ENCODE measurements at places on chromosomes 2 and 18.

- DNase-seq, result no peak
These were observed 55.3 kb downstream of the KCTD1 start for GRCh38 chr18:26493021-26493420.

GRCh38 chr2:124353656-124354055, 328.6 kb downstream of the CNTNAP5 start:
- no peak for DNase-seq

- DNase-seq, result no peak
These were observed 104.3 kb downstream of the KYNU start for GRCh38 chr2:142981756-142982155.

DNA sequence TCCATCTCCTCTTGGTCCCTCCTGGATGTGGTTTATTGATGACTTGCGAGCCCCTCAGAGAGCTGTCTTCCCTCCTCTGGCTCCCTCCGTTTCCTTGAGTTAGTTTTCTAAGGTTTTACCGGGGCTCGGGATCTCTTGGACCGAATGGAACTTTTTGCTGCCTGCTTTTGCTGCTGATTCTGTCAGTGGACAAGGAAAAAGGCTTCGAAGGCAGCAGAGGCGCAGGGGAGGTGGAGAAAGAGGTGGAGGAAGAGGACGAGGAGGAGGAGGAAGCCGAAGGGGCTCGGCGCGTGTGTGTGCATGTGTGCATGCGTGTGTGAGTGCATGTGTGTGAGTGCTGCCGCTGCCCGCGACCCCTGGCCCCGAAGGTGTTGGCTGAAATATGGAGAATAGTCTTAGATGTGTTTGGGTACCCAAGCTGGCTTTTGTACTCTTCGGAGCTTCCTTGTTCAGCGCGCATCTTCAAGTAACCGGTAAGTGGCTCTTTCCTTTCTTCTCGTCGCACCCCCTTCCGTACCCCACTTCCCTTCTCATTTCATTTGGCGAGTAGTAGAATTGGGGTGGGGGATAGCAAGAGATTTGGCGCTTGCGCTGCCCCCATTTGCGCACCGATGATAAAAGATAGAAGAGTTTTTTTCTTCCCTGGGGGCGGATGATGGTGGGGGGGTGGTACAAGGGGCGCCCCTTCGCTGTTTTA, 557 bp downstream of the DCC start:
- no peak for DNase-seq

- DNase-seq, result no peak
These were observed 43.9 kb upstream of the ATP6V1B1 start for GRCh38 chr2:70891572-70892357.

DNA sequence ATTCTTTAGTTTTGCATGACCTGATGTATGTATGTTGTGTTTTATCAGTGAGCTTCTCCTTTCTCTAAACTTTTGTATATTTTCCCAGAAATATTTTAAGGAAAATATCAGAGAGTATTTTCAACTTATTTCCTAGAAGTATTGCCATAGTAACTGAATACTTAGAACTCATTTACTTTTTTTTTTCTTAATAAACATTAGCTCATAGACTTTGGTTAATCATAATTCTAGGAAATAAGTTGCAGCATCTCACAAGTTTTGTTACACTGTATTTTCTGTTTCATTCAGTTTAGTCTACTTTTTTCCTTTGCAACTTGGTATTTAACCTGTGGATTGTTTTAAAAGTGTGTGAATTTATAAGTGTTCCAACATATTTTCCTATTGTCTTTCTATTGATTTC, 27.5 kb downstream of the SMCHD1 start:
- DNase-seq, result no peak

GRCh38 chr2:25897506-25897905, 19.2 kb upstream of the ASXL2 start:
- DNase-seq, result no peak

- DNase-seq, result no peak
These were observed 249.5 kb upstream of the KLHL14 start for GRCh38 chr18:33022370-33022769.

GRCh38 chr2:198326431-198326830, 522.0 kb downstream of the PLCL1 start:
- DNase-seq, result no peak

DNA sequence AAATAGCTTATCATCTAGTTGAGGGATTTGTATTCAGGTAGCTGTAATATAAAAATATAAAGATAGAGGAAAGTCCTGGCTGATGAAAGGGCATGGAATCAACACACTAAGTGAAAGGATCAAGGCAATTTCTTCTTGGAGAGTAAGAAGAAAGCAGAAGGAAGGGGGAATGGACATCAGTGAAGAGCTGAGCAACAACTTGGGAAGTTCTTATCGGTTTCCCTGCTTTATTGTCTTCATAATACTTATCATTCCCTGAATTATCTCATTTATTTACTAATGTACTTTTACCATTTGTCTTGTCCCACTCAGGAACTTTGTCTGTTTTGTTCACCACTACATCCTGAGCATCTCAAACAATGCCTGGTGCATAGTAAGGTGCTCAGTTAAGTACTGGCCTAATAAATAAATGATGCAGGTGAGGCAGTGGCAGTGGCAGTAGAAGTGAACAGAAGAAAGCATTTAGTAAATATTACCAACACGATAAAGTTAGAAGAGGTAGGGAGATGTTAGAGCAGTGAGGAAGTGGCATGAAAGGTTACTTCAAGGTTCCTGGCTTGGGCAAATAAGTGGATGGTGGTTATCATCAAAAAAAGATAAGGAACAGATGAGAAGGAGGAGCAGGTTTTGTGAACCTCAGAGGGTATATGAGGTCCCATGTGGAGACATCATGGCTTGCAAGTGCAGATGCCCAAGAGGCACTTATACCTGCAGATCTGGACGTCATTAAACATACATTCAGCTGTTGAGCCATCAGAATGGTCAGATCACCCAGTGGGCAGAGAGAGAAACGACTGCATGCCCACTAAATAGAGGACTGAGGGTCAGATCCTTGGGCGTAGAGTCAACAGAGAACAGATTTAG, 217.8 kb downstream of the TMEM247 start:
- DNase-seq, result no peak

DNA sequence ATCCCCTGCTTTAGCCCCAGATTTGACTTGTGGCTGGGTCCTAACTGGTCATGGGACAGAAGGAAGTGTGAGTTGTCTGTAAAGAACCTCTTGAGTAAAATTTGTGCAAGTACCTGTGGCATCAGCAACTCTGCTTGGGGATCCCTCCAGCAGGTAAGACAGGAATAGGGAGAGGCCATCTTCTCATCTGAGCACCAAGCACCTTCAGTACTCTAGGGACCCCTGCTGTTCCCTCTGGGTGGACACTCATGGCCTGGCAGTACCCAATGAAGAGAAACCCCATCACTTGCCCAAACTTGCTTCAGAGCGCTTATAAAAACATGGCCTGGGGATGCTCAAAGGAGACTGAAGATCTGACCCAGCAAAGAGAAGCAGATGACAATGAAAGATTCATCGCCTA, 297.8 kb downstream of the SP3 start:
- DNase-seq, result no peak

DNA sequence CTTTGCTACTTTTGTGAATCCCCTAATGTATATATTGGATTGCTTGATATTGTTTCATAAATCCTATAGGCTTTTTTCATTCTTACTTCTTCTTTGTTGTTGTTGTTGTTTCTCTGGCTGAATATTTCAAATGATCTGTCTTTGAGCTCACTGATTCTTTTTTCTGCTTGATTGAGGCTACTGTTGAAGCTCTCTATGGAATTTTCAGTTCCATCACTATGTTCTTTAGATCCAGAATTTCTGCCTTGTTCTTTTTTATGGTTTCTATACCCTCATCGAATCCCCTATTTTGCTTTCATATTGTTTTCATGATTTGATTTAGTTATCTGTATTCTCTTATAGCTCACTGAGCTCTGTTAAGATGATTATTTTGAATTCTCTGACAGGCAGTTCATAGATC, 24.6 kb upstream of the RASGRP3 start:
- no peak for DNase-seq

GRCh38 chr18:77131100-77131651, 1.4 kb downstream of the MBP start:
- DNase-seq, result no peak

DNA sequence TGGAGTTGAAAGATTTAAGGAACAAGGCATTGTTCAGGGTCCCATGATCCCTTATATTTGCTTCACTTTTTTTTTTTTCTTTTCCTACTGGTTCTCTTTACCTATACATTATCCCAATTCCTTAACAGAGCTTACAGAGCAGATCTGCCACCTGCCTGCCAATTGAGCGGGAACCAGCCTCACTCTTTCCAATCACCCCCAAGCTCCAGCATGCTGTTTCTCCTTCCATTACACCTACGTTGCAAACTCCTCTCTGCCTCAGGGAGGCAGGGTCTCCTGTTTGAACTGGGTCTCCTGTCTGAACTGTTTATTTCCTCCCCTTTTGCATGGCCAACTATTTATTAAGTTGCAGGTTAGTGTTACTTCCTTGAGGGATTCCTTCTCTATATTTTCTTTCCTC, 77.2 kb upstream of the SLC38A11 start:
- no peak for DNase-seq

- DNase-seq, result no peak
These were observed 1.4 kb downstream of the NEURL3 start for GRCh38 chr2:96503637-96504243.

- no peak for DNase-seq
These were observed 53.2 kb downstream of the CIB4 start for GRCh38 chr2:26587994-26588393.

DNA sequence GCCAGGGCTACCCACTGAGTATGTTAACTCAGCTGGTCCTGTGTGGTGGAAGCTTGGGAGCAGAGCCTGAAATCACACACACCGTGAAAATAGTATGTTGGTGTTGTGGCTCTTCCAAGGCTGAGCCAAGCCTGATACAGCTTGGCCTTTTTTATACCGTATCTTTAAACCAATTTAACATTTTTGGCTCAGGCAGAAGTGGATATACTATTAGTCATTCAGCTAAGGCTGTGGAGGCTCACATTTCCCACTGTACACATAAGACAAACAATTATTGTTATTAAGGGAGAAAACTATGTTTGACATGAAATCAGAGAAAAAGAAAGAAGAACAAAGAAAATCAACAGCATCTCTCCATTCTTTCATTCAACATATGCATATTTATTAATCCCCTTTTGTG, 159.0 kb downstream of the BCL11A start:
- no peak for DNase-seq

DNA sequence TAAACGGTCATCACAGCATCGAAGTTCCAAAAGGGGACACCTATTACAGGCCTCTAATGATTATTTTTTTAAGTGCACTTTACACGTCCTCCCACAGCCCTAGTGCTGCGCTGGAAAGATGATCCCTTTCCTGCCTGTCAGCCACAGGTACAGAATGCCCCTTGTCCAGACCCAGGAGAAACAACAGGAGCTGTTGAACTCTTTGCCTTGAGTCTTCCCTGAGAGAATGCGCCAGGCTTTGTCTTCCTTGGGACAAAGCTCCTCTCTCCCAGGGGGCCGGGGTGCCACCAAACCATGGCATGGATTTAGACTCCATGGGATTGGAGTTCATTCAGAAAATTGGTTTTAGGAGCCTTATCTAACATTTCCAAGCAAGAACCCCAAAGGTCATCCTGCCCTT, 319.0 kb upstream of the SOX11 start:
- DNase-seq, result no peak

DNA sequence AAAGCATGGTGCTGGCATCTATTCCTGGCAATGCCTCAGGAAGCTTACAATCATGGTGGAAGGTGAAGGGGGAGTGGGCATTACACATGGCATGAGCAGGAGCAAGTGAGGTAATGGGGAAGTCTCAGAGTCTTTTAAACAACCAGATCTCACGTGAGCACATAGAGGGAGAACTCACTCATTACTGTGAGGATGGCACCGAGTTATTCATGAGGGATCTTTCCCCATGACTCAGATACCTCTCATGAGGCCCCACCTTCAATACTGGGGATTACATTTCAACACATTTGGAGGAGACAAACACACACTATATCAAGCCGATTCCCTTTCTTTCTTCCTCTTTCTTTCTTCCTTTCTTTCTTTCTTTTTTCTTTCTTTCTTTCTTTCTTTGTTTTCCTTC, 47.9 kb upstream of the FANCL start:
- DNase-seq, result no peak

GRCh38 chr18:79355433-79356335, 40.0 kb upstream of the NFATC1 start:
- DNase-seq, result no peak

DNA sequence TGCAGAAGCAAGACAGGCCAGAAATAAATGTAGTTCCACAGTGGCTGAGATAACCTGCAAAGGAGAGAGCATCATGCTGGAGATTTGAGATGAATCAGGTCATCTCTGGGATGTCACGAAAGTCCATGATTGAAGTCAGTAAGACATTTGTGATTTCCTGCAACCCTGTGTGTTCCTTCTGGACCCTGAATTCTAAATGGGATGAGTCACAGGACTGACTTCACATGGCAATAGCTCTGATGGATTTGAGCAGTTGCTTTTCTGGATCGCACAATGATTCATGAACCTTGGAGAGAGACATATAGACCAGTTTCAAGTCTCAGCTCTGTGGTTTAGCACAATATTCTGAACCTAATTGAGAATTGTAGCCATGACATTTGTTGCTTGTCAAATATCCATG, 102.9 kb downstream of the TSN start:
- no peak for DNase-seq

- DNase-seq, result no peak
These were observed 38.6 kb downstream of the CYP1B1 start for GRCh38 chr2:38037325-38037724.

GRCh38 chr18:38262661-38263060, 697.1 kb upstream of the CELF4 start:
- DNase-seq, result no peak

DNA sequence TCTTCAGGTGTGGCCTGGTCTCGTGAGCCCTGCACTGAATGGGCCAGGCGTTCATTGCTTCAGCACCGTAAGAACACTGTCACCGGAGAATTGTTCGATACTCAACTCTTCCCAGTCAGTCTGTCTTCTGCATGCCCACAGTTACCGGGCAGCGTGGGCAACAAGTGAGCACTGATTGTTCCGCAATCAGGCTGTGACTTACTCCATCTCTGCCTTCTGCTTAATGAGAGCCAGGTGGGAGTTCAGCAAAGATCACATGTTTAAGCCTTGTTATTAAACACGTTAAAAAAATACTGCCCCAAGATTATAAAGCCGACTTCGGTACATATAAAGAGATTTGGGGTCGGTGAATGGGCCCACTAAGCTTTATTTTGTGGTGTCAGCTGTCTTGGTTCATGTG, 3.7 kb downstream of the STEAP3 start:
- no peak for DNase-seq

- no peak for DNase-seq
These were observed 96.0 kb downstream of the SOS1 start for GRCh38 chr2:39024833-39025232.

- DNase-seq, result no peak
These were observed 6.6 kb downstream of the DSG3 start for GRCh38 chr18:31454066-31454708.

DNA sequence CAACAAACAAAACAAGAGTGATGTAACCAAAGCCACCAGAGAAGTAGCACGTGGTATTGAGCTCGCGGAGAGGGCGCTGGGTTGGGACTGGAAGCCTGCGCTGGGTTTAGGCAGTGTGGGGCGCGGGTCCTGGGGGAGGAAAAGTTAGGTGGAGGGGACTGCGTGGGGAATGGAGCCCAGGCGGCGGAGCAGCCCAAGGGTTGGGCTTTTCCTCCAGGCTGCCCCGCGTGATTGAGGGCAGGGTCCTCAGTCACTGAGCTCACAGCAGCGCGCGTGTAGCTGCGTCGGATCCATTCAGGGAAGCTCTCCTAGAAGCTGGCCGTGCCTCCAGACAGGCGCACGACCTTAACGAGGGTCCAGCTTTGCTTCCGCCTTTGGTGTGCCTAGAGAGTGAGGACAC, 357.4 kb downstream of the GALR1 start:
- DNase-seq, result no peak

Measured in activated T-cell treated with anti-CD3 and anti-CD28 coated beads for 1 hour (primary cell).